GM03348 (cell line): ENCODE measurements at places on chromosomes 7 and 10.

GRCh38 chr7:138162236-138162635 lies 86.0 kb downstream of the AKR1D1 start:
- DNase-seq = no peak

DNA sequence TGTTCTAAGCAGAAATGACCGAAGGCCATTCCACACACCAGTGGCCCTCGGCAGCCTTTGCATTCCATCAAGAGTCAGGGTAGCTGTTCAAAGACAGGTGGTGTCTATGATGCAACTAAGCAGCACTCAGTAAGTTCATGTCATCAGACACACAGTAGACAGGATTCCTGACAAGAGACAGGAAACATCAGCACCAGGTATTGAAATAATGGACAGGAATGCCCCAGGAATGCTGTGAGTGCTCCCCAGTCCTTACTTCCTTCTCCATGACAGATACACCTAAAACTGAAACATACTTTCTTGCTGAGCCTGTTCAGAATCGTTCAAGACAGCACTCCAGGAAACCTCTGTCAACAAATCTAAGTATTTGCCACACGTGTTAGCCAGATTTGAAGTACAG lies 204.4 kb downstream of the TPST1 start:
- DNase-seq = no peak

- DNase-seq = no peak
Observed at GRCh38 chr7:57404967-57405421, 45.0 kb upstream of the ZNF716 start.

- DNase-seq = peak; percentile 36
Observed at GRCh38 chr7:112452102-112452888, 2.0 kb downstream of the IFRD1 start.

DNA sequence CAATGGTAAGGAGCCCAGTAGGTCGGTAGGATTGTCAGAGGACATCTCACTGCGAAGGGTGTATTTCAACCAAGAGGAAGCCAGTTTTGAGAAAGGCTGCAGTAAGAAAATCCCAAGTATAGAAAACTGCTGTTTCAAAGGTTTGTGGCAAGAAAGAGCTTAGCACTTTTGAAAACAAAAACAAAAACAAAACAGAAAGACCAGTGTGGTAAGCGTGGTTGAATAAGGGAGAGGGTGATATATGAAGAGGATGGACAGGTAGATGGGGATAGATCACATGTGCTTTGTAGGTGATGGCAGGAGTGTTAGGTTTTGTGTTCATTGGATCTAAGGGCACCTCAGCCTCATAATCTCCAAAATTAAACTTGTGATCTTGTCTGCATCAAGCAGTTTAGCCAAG lies 141.6 kb upstream of the WNT16 start:
- no peak for DNase-seq

- peak; percentile 28 for DNase-seq
Observed at GRCh38 chr10:11325817-11326216, 285.6 kb downstream of the USP6NL start.

- DNase-seq = peak; percentile 7
Observed at GRCh38 chr7:87570178-87570577, 30.5 kb downstream of the ABCB1 start.

- no peak for DNase-seq
Observed at GRCh38 chr7:52297128-52297527, 738.3 kb upstream of the POM121L12 start.

GRCh38 chr7:50147951-50148808 lies 55.1 kb upstream of the ZPBP start:
- no peak for DNase-seq

DNA sequence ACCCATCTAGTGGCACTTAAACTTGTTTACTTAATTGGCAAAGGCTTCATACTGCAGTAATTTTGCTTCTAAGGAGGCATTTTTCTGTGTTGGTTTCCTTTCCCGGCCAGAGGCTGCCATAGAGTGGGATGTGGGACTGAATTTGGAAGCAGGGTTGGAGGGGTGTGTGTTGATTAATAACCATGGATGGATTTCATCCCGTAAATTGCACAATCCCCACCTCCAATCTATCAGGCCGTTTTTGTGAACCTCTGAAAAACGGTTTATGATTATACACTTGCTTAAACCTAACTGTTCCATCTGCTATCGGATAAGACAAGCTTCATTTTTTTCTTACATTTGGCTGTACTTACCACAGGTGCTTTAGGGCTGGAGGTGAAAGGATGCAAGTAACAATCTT lies 1.3 kb downstream of the TMEM60 start:
- DNase-seq = no peak

DNA sequence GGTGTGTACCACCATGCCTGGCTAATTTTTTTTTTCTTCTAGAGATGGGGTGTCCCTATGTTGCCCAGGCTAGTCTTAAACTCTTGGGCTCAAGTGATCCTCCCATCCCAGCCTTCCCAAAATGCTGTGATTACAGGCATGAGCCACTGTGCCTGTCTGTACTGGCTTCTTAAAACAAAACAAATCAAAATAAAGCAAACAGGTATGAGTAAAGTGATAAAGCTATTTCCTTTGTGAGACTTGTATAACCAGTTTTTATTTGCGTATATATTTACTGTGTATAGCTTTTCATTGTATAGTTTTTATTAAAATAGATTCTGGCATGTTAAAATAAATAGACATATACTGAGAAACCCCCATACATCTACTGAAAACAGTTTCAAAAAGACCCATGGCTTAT lies 14.3 kb downstream of the LCOR start:
- DNase-seq = no peak

GRCh38 chr7:5750031-5750653 lies 31.3 kb downstream of the RNF216 start:
- DNase-seq = peak; percentile 60

GRCh38 chr7:48414011-48414732 lies 242.9 kb downstream of the ABCA13 start:
- DNase-seq = no peak

- DNase-seq = no peak
Observed at GRCh38 chr7:54969208-54969967, 49.4 kb upstream of the EGFR start.

DNA sequence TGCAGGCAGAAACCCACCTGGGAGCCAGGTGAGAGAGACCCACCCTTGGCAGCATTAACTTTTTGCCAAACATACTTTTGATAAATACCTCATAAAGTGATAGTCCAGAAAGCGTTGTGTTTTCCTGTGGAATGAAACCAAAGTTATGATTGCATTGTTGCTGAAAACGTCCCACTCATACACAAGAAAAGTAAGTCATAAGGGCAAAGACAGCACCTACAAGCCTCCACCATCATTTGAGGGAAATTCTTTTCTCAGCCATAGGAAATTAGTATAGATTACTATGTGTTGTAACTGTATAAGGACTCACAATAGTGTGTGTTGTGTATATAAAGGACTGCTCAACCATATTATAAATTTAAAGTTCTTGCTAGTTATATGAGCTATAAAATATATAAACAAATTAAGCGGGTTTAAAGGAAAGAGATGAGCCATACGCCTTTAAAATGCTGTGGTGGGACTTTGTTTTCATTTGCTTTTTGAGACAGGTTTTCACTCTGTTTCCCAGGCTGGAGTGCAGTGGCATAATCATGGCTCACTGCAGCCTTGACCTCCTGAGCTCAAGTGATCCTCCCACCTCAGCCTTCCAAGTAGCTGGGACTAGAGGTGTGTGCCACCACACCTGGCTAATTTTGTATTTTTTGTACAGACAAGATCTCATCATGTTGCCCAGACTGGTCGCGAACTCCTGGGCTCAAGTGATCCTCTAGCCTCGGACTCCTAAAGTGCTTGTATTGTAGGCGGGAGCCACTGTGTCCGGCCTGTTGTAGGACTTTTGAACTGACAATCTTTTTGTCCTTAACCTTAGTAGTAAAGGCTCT lies 160.8 kb downstream of the PKD1L1 start:
- DNase-seq = no peak

GRCh38 chr10:8691498-8692017 lies 637.1 kb downstream of the GATA3 start:
- DNase-seq = no peak

DNA sequence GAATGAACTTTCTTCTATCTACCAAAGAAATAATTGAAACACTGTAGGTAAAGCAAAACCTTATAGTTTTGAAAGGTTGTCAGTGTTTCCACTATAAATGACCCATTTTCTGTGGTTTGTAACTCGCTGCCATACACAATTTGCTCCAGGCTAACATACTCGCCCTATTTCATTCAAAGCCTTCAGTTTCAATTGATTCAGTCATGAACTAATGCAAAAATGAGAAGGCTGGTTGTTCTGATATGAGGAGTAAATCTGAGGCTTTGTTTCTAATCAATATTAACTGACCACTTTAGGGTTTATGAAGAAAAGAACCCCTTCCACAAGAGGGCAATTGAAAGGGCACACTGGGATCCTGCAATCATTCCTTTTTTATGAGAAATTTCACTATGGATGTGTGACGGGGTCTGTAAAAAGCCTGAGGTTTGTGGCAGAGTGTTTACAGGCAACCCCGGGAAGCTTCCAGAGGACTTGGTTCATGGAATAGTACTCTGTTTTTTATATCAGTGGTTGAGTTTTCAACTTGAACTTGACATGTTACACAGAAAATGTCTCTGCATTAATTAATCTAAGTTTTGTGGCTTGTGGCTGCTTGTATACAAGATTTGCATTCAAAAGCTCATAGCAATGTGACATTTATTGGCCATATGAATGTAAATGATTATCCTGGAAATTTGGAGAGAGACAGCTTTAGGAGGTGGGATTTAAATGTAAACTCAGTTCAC lies 133.2 kb downstream of the NRP1 start:
- no peak for DNase-seq

DNA sequence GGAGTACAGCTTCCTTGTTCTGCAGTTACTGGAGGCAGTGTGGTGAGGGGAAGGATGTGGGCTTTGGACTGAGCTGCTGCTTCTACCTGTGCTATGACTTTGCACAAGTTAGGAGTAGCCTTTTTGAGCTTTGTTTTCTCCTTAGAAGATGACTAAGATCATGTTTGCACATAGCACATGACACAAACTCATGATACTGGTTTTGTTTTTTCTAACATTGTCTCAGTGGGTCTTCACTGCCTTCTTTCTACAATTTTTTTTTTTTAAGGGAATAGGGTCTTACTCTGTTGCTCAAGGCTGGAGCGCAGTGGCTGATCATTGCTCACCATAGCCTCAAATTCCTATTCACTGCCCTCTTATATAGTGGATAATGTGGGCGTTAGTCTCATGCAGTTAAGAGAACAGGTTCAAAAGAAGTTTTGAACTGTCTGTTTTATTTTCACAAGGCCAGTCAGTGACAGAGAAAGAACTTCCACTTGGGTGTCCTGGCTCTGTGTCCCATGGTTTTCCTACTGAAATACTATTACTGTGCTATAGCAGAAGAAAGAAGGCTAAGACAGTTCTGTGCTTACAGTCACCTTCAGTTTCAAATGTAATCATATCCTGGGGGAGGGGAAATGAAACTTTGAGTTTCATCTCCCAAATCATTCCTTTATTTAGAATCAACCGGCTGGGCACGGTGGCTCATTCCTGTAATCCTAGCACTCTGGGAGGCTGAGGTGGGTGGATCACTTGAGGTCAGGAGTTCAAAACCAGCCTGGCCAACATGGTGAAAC lies 72.0 kb downstream of the KAT6B start:
- DNase-seq = no peak

DNA sequence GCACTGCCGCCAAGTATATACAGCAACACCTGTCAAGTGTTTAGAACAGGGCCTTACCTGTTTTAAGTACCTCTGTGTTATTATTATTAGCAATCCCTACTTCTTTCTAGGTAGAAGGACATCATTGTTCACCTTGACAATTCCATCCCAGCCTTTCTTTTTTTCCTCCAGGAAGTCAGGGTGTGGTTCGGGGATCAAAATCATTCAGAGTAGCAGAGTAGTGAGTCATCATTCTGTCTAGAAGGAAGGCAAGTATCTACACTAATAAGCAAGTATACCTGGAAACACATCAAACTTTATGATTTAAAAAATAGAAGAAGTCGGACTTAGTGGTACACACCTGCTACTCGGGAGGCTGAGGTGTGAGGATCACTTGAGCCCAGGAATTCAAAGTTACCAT lies 25.5 kb upstream of the CAPZA2 start:
- DNase-seq = no peak

DNA sequence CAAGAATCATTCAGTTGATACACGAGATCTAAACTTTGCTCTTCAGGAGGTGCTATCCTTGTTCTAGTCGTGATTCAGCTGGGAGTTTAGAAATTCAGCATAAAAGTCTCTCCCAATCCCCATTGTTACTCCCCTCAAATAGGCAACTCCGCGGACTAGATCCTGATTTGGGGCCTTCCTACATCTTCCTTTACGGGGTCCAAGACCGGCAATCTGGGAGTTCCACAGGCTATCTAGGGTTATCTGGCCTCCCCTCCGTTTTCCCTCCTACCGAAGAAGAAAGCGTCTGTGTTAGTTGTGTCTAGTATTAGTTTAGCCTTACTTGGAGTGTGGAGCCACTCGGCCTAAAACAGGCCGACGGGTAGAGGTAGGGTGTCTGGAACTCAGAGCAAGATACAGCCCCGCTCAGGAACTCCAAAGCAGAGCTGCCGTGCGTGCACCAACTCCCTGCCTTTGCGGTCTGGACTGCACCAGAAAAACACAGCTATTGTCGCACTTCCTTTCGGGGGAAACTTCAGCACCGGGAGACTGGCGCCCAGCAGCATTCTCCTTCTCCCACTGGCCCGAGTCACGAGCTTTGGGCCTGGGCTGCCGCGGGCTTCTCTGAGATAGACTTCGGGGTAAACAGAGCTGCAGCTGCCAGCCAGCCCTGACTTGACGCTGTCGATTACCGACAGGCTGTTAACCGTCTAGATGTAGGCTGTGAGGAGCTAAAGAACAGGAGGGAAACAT lies 1.5 kb upstream of the DLX5 start:
- no peak for DNase-seq

DNA sequence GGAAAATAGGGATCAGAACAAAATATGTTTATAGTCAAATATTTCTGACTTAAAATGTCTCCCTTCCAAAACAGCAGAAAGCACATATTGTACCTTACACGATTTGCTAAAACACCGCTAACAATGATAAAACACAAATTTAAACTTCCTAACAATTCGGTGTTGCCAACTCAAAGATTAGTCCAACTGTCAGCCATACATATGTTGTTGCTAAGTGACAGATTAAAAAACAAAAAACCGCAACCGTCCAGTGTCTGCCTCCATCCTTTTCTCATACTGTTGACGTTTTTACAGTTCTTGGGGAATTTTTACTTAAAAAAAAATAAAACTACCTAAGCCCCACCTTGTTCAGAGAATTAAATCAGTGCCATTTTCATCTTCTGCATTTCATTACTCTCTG lies 118.0 kb downstream of the RAB11FIP2 start:
- no peak for DNase-seq

GRCh38 chr10:61964949-61965702 lies 63.6 kb downstream of the ARID5B start:
- no peak for DNase-seq

- no peak for DNase-seq
Observed at GRCh38 chr10:103901299-103901698, 16.7 kb downstream of the STN1 start.
